Smooth muscle cell of trachea (primary cell): ENCODE measurements at places on chromosomes 2 and 18. TPM values are rescaled to one million over a fixed set of nuclear protein-coding genes. Genes with fewer than 3 reads are reported as not detected.

Gene STPG4
- total RNA-seq: 0.17 TPM in 1 of 2 replicates, not detected in the other

Gene TMEM163
- total RNA-seq: not detected in 2 replicates

Gene FSHR
- not detected in 2 replicates for total RNA-seq

Gene GPBAR1
- not detected in 2 replicates for total RNA-seq
